ENCODE measurements at places on chromosomes 6 and 20.

GRCh38 chr6:170293341-170294231 is 2.7 kb upstream of the DLL1 start:
- no peak for DNase-seq

DNA sequence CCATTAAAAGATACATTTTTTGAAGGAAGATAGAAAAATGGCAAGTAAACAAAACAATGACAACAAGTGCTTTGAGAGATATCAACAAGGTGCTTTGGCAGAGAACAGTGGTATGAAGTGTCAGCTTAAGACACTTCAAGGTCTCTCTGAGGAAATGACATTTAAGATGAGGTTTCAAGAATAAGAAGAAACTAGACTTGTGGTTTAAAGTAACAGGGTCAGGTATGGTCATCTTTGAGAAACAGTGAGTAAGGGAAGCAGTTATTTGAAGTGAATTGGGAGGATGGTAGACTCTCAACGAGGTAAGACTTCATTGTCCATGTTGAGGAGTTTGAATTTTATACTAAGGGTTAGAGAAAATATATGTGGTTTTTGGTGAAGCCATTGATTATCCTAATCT is 77.8 kb downstream of the SYCP2L start:
- DNase-seq: no peak

GRCh38 chr6:41570259-41570615 is 24.1 kb downstream of the FOXP4 start:
- DNase-seq: no peak

GRCh38 chr6:85130743-85131142 is 319.1 kb upstream of the NT5E start:
- no peak for DNase-seq

DNA sequence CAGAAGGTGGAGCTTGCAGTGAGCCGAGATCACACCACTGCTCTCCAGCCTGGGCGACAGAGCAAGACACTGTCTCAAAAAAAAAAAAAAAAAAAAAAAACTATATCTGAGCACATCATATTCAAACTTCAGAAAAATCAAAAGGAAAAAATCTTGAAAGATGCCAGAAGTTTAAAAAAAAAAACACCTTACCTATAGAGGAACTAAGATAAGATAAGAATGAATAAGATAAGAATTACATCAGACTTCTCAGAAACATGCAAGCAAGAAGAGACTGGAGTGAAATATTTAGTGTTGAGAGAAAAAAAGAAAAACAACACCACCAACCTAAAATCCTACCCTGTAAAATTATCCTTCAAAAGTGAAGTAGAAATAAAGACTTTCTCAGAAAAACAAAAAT is 116.8 kb upstream of the ARID1B start:
- no peak for DNase-seq

DNA sequence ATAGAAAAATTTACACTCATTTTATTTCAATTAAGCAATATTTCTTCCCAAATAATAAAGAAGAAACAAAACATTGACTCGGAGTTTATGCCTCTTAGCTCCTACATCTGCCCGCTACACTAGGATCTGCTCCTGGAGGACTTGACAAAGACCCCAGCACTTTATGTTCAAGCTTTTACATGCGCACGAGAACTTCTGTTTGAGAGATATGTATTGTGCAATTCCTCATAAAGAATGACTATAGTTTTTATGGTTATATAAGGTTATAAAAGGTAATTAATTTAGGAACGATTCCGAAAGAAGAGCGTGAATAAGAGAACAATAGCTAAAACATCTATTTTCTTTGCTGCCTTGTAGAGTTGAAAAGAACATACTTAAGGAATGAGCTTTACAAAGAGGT is 12.4 kb upstream of the RALY start:
- DNase-seq: no peak

DNA sequence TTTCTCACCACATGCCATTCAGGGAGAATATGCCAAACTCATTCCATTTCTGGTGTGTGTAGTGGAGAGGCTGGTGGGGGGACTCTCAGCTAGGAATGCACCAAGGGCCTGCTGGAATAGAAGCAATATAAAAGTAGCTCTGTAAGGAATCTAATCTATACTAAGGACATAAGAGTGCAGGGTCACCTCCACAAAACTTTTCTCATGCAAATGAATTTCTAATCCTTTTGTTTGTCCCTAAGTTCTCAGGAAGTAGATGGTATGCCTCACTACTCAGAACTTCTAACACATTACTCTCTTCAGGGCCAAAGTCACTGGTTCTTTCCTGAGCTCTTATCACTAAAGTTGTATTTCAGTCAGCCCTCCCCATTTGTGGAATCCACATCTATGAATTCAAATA is 427.2 kb downstream of the C6orf118 start:
- no peak for DNase-seq

GRCh38 chr6:144548536-144548935 is 263.4 kb downstream of the UTRN start:
- no peak for DNase-seq

DNA sequence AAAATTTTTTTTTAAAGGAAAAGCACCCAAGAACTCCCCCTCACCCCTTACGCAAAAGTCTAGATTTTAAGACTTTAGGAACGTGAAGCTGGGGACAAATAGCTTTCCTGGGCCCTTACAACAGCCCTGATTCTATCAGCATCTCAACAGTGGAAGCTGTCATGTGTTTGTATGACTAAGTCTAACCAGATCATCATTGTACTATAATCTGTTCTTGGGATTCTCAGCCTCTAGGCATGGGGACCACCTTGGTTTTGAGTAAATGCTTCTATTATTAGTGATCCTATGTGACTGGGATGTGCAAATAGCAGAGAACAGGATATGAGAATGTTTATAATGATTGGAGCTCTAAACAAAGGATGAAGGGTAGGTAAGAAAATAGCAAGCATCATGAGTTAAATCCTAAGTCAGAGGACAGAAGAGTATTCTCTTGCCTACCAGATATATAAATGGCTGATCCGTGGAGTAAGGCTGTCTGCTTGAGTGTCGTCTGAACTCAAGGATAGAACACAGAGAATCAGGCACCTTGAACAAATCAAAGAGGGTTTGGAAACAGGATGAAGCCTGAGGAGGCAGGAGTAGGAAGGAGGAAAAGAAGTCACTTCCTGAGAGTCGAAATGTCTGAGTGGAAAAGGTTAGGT is 105.7 kb upstream of the FAM184A start:
- DNase-seq: no peak

DNA sequence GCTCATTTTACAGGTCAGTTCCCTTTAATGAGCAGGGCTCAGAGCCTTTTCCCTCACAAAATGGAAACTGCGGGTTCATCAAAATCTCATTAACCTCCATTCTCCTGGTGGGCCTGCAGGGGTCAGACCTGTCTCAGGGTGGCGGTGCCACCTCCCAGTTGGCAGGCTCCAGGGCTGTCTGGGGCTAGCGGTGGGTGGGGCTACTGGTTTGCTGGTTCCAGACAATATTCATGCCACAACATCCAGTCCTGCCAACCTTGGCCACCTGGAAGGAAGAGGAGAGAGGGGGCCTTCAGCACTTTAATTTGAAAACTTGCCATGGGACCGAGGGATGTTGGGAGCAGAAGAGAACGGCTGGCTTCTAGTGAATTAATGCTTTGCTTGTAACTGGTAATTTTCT is 41.9 kb upstream of the CTNNBL1 start:
- peak; percentile 43 for DNase-seq

- no peak for DNase-seq
Observed at GRCh38 chr6:139600919-139601475, 226.5 kb upstream of the CITED2 start.

DNA sequence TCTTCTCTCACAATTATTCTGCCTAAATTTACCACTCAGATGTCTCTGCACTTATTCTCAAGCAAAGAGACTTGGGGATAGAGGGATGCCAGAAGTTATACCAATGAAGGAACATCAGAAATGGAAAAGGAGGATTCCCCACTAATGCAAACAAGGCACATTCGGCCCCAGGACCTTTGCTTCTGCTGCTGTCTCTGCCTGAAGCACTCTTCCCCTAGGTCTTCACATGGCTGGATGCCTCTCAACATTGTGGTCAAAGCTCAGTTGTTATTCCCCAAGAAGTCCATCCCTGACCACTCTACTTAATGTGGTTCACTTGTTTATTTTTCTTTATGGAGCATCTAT is 508.7 kb downstream of the DOK5 start:
- DNase-seq: no peak

GRCh38 chr6:22637782-22638181 is 68.4 kb downstream of the HDGFL1 start:
- DNase-seq: no peak

DNA sequence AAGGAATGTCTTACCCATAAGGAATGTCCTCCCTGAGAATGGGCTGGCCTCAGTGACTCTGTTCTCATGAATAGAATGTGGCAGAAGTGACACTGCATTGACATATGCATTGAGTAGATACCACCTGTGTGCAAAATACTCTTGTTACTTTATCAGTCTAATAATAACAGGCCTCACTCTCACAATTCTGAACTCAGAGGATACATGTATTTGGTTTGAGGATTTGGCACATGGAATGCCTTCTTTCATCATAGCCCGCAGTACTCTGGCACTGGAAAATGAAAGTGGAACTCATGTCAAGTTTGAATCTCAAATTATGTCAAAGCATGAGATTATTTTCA is 52.9 kb upstream of the PLCB4 start:
- peak; percentile 72 for DNase-seq

- DNase-seq: no peak
Observed at GRCh38 chr20:21173485-21173884, 47.6 kb downstream of the KIZ start.

GRCh38 chr6:128070406-128070805 is 169.5 kb upstream of the THEMIS start:
- DNase-seq: no peak

GRCh38 chr6:11430036-11430435 is 107.5 kb upstream of the TMEM170B start:
- no peak for DNase-seq

- peak; percentile 31 for DNase-seq
Observed at GRCh38 chr20:4090756-4091489, 75.6 kb upstream of the RNF24 start.

DNA sequence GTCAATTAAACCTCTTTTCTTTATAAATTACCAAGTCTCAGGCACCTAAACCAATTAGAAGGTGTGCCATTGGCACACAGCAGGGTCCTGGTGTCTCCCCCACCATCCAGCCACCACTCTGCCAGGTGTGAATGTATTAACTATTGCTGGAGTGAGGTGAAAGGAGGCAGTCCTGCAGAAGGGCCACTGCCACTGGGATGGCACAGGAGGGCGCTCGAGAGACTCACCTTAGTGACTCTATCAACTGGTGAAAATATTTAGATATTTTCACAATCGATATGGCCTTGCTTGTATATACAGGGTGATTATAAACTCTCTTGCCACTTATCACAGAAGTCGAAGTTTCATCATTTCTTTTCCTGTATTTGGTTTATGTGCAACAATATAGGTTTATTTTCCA is 145.6 kb upstream of the ESR1 start:
- DNase-seq: no peak

DNA sequence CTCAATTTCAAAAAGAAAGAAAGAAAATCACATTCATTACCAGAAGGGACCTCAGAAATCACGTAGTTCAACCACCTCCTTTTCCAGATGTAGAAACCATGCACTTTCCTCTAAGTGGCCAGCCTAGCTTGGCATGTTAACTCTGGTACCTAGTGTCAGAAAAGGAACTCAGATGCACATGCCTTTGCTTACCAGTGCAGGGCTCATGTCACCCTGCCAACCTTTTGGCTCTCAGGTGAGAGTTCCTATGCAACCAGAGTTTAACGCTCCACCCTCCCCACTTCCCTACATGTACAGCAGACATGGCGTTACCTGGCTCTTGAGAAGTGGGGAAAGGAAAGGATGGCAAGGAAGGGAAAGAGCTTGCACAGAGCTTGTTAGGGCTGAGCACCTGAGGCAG is 16.3 kb upstream of the IL17F start:
- DNase-seq: no peak

GRCh38 chr6:111361648-111362047 is 121.4 kb downstream of the REV3L start:
- DNase-seq: peak; percentile 27

- no peak for DNase-seq
Observed at GRCh38 chr6:47000842-47001241, 41.3 kb downstream of the ADGRF1 start.

GRCh38 chr20:10555865-10556308 is 117.9 kb downstream of the JAG1 start:
- peak; percentile 66 for DNase-seq

- DNase-seq: peak; percentile 64
Observed at GRCh38 chr6:11772109-11772825, 6.3 kb downstream of the ADTRP start.

GRCh38 chr6:144471986-144472385 is 186.9 kb downstream of the UTRN start:
- no peak for DNase-seq

DNA sequence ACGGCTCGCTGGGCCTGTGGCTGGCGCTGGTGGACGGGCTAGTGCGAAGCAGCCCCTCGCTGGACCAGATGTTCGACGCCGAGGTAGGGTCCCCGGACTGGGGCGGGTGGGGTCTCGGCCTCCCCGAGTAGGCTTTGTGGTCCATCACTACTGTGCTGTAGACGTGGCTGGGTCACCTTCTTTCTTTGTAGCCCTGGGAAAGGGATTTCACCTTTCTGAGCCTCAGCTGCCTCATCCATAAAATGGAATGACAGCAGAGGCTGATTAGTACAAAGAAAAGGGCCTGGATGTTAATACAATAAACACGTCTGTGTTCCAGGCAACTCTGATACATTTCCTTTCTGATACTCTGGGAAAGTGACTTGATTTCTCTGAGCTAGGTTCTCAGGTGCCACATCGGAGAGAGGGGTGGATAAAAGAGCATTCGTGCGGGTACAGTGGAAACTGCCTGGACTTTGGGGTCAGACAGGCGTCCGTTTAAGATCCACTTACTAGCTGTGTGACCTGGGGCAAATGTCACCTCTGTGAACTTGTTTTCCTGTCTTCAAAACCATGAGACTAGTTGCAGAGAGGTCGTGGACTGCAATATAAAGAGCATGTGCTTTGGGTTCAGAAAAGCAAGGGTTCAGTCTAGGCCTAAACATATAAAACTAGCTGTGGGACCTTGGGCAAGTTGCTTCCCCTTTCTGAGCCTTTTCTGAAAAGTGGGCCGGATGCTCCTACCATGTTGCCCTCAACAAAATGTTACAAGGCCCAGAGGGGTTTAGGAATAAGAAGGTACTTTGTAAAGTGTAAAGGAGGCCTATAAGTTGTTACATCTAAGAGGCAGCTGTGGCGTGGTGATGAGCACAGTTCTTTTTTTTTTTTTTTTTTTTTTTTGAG is 896 bp downstream of the SYS1 start:
- DNase-seq: no peak

All from A549 (cell line).